ENCODE measurements at places on chromosomes 5 and 9. TPM values are rescaled to one million over a fixed set of nuclear protein-coding genes. Genes with fewer than 3 reads are reported as not detected.

GRCh38 chr5:168314735-168315411, 23.4 kb downstream of the WWC1 start:
- no peaks in the 10 kb centered on the region for H3K27me3 ChIP-seq
- DNase-seq, result no peak
- peaks cover 5% of the 10 kb centered on the region for H3K4me1 ChIP-seq
- no peak overlapping the region for H3K4me3 ChIP-seq

GRCh38 chr5:120151181-120151580, 312.9 kb upstream of the PRR16 start:
- H3K36me3 ChIP-seq, result no peaks in the 10 kb centered on the region
- H3K4me3 ChIP-seq, result no peak overlapping the region
- H3K4me1 ChIP-seq, result no peaks in the 10 kb centered on the region
- no peaks in the 10 kb centered on the region for H3K27me3 ChIP-seq
- H3K27ac ChIP-seq, result no peak overlapping the region
- no peak for DNase-seq

- no peaks in the 10 kb centered on the region for H3K27me3 ChIP-seq
- no peak overlapping the region for H3K4me3 ChIP-seq
- H3K27ac ChIP-seq, result no peak overlapping the region
Observed at GRCh38 chr9:128617943-128618342, 38.7 kb downstream of the DYNC2I2 start.

DNA sequence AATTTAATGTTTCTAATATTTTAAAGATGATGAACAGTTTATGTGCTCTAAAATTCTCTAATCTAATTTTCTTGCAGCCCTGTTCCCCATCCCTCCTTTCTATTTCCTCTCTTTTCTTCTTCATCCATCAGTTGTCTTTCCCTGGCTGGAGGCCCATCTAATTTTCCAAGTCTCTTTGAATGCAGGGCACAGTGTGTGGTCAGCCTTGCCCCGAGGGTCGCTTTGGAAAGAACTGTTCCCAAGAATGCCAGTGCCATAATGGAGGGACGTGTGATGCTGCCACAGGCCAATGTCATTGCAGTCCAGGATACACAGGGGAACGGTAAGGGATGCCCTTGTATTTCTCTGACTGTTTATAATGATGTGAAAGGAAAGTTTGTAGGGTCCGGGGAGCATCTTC, 111.8 kb downstream of the MEGF10 start:
- H3K27ac ChIP-seq, result no peak overlapping the region
- 0 out of 2 replicates have a peak, but pooled peaks cover 9% of the 10 kb centered on the region for H3K36me3 ChIP-seq
- peaks cover 5% of the 10 kb centered on the region for H3K4me1 ChIP-seq

- no peak overlapping the region for H3K27ac ChIP-seq
- H3K36me3 ChIP-seq, result peaks cover 16% of the 10 kb centered on the region
- H3K4me1 ChIP-seq, result peaks cover 7% of the 10 kb centered on the region
- no peak overlapping the region for H3K4me3 ChIP-seq
- no peak for DNase-seq
- H3K27me3 ChIP-seq, result no peaks in the 10 kb centered on the region
Observed at GRCh38 chr5:178201927-178202235, 2.5 kb upstream of the HNRNPAB start.

TAL2 gene
- 0.65 TPM for total RNA-seq

NRG2 gene
- 0.21 TPM for total RNA-seq

PPIC gene
- total RNA-seq, result 9.0 TPM
